KG1 (cell line): ENCODE measurements at places on chromosomes 1 and 21.

DNA sequence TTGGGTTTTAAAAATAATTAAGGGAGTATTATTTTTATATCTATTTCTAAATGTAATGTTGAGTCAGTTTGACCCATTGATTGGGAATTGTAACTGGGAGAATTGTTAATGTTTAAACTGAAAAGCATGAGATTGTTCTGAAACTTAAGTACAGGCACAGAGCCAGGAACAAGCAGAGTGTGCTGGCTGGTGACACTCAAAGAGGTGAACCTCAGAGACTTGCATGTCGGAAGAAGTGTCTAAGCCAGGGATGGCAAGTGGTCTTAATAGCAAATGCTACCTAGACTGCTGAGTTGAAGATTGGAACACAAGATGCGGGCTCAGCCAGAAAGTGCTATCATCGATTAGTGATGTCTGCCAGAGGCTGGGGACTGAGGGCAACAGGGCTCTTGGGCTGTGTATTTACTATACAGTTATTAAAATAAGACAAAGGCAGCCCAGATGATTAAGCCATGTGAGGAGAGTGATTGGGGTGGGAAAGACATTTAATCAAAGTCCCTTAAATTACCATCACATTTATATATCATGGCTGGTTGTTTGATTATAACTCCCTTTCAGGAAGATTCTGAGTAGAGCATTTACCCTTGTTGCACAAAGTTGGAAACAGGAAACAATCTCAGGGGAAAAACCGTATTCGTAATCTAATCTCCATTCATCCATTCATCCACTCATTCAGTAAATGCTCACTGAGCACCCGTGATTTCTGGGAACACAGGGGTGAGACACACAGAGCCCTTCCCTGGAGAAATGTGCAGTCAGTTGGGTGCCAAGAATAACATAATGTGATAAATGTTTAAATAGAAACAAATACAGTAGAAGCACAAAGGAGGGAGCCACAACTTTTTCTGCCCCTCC, 42.8 kb downstream of the C8A start:
- DNase-seq, result no peak

- no peak for DNase-seq
Observed at GRCh38 chr1:232769733-232770132, 35.5 kb upstream of the MAP10 start.

GRCh38 chr1:174218983-174219382, 59.7 kb downstream of the RABGAP1L start:
- no peak for DNase-seq

- peak; percentile 42 for DNase-seq
Observed at GRCh38 chr1:202835548-202836072, 24.9 kb downstream of the PCAT6 start.

DNA sequence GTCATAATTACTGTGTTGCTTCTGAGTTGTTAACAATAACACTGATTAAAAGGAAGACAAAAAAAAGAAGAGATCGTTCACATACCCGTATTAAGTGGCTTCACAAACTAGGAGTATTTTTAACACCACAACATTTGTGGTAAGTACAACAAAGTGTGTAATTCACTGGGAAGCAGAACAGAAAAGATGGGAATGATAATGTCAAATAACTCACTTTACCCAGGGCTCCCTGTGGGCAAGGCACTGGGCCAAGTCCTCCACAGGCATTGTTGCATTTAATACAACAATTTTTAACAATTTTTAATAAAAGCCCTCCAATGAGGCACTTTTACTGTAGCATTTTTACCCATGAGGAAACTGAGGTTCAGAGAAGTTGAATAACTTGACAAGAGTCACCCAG, 385.0 kb upstream of the ST6GALNAC5 start:
- no peak for DNase-seq

GRCh38 chr1:244077473-244078220, 26.6 kb downstream of the ZBTB18 start:
- DNase-seq, result no peak

- DNase-seq, result no peak
Observed at GRCh38 chr1:942411-942821, 16.6 kb downstream of the NOC2L start.

DNA sequence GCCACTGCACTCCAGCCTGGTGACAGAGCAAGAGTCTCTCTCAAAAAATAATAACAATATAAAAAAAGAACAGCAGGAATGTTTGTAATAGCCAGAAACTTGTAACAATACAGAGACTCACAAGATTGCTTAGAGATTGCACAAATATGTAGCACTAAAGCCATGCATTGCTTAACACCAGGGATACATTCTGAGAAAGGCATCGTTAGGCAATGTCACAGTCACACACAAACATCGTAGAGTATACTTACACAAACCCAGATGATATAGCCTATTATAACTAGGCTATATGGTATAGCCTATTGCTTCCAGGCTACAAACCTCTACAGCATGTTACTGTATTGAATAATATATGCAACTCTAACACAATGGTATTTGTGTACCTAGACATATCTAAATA, 45.3 kb downstream of the GPATCH2 start:
- no peak for DNase-seq

DNA sequence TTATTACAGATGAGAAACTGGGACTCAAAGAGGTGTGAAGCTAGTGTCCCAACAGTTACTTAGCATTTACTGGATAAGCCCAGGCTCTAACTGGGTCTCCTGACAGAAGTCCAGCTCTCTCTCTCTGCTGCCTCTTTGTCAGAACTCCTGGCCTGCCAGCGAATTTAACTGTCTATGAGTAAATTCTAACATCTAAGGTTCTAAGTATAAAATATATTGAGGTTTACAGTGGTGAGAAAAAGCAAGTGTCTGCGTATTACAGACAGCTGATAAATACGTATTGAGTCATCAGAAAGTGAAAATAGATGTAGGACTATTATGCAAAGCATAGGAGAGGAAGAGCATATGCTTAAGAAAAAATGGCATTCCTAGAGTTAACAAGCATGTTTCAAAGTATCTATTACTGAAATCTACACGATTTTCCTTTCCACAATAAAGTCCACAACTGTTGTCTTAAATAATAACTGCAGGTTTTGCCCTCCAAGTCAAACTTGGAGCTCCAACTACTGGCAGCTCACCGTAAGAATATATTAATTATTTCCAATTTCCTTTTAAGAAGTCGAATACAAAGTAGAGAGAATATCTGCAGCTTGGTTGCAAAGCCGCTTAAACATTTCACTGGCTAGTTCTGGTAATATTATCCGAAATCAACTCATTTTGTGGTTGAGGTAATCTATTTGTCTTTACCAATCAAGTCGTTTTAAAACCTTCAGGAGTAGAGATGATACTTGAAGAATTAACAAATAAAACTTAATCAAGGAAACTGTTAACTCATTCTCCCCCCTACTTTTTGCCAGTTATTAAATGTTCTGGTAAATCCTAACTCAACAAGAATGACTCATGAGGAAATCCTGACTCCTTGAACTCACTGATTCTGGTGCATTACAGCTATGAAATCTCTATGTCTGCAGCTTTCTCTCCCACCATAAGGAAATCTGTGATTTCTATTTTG, 1.4 kb upstream of the RGS2 start:
- DNase-seq, result no peak

DNA sequence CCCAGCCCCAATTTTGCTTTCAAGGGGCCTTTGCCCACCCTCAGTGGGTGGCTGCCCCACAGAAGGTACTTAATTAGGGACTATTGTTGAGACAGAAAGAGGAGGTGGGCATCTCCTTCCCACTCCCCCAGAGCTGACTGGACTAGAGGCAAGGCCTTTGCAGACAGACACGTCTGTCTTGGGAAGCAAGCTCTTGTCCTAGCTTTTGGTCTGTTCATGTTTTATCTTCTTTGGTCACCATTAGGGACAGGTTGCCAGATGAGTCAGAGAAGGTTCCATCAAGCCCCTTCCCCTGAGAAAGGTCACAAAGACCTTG, 27.7 kb downstream of the PTAFR start:
- no peak for DNase-seq

DNA sequence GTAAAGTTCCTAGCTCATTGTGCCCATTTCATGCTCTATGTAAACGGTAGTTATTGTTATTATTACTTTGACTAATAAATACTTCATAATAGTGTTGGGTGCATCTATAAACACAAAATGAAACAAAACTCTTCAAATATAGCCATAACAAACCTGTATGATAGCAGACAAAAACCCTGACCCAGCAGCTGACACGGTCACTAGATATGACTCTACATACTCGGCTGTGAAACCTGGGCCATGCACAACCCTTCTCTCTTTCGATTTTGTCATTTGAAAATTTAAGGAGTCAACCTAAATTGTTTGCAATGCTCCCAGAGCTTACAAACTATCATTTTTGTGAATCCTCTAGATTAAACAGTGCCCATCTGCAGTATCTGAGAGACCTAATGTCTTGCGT, 8.0 kb upstream of the RGS13 start:
- DNase-seq, result no peak

DNA sequence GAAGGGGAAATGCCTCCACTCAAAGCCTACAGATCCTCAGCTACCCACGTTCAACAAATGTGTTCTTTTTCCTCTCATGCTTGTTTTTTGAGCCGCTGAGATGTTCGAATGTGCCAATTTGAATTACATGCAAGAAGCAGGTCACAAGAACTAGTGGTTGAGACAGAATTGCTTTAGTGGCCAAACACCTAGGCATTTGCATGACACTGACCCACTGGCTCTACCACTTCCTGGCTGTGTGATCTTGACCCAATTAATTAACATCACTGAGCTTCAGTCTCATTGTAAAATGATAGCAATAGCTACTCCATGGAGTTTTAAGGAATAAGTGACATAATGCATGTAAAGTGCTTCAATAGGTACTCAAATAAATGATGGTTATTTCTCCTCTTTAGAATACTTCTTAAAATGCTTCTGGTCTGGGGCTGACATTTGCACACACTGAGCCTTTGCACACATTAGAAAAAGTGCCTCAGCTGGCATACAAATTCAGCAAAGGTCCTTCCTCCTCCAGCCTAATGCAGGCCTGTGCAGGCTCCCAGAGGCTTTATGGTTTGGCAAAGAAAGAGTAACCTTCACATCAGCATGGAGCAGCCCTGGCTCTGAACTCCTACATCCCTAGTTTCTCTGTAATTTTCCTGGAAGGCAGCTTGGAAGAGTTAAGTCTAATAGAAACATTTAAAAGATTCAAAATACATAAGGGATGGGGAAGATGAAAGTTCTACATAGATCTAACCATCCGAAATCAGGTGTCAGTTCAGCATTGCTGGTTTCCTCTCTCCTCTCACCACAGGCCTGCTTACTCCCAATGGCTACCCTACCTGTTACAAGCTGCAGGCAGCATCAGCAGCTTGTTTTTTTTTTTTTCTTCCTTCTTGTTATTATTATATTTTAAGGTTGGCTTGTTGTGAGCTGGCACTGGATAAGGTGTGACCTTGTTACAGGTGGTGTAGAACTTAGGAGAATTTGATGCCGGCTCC, 107.4 kb downstream of the TBX19 start:
- DNase-seq, result no peak

DNA sequence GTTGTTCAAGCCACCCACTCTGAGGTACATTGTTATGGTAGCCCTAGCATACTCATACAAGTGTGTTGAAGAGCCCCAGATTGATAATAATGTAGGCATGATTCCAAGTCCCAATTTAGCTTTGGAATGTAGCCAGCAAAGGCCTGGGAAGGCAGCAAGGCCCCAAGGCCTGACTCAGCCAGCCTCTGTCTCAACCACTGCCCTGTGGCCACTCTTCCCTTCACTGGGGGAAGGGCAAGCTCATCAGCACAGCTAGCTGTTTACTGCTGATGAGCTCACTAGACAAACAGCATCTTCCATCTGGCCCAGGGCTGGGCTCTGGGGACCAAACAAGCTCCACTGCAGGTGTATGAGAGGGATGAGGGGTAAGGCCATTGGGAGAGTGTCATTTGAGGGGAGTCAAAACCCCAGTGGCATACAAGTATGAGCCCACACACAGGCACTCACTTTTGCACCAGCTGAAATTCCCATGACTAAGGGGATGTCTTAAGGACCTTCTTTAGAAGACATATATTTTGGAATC, 2.2 kb upstream of the IRF6 start:
- no peak for DNase-seq

DNA sequence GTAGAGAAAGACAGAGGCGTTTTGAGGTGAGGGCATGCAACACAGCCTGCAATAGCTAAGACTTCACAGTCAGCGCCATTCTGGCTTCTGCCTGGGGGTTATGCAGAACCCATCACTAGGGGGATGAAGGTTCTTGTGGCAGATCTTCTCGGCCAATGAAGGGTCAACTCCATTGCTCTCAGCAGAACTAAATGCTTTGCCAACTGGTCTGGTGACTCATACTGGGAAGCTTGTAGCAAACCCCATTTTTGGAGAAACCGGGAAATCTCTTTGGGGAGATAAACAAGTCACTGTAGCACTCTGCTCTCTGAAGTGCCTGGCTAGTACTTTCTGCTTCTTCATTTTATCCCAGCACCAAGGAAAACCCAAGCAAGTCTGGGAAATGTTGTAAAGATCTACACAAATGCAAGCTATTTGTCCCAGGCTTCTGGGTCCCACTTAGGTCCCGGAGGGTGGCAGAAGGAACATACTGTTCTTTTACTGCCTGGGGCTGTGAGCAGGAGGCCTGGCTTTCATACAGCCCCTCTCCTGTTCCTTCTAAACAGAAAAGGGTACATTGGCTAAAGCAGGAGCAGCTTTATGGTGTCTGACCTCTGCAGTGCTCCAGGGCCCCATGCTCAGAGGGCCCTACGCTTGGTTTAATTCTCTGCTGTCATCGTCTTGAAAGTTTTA, 28.8 kb downstream of the SHISA4 start:
- DNase-seq, result no peak

DNA sequence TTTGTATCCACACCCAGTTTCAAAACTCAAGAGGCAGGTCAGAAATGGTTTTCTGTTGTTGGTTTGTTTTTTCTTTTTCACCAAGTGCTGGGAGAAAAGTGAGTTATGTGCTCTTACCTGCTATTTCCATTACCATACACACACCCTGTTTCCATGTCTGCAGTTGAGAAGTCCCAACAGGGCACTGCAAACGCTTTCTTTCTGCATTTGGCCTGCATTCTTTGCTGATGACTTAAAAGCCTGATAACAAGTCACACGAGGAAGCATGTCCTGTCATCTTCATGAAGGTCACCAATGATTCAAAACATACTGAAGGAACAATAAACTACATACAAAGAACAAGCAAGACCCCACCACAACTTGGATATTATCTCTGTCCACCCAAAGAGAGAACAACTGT, 24.8 kb upstream of the KCNE1 start:
- no peak for DNase-seq

GRCh38 chr1:61419657-61420056, 305.3 kb downstream of the TM2D1 start:
- no peak for DNase-seq

DNA sequence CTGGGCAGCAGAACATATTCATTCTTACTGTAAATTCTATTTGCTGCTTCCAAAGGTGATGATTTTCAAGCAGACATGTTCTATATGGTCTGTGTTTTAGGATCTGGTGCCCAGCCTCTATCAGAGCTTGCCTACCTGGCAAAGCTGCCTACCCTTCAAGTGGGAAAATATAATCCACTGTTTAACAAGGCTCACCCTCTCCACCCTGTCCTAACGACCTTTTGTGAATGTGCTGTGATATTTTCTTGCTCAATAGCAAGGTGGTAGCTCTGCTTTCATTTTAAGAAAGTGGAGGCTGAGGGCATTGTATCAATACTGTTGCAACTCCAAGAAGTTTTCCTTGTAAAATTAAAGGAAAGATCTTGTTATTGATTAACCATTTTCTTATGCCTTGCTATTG, 26.0 kb upstream of the AGO1 start:
- no peak for DNase-seq
